ENCODE measurements at places on chromosomes 7 and 10.

- DNase-seq: no peak
Observed at GRCh38 chr7:68964060-68964459, 634.2 kb upstream of the AUTS2 start.

DNA sequence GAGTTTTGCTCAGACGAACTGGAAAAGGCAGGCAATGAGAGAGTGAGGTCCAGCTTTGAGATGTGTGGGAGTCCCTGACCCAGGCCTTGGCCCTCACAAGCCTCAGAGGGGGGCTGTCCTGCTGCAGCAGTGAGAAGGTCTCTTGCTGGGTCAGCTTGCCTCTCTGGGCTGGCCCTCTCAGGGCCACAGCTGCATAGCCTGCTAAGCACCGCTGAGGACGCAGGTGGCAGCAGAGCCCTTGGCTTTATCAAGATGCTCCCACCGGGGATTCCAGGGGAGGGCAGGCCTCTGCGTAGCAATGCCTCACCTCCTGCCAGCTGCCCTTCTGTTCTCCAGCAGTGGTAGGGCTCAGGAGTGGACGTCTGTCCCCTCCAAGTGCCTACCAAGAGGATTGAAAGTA lies 128.7 kb downstream of the COBL start:
- DNase-seq: no peak

GRCh38 chr7:12706900-12707536 lies 19.6 kb downstream of the ARL4A start:
- no peak for DNase-seq

DNA sequence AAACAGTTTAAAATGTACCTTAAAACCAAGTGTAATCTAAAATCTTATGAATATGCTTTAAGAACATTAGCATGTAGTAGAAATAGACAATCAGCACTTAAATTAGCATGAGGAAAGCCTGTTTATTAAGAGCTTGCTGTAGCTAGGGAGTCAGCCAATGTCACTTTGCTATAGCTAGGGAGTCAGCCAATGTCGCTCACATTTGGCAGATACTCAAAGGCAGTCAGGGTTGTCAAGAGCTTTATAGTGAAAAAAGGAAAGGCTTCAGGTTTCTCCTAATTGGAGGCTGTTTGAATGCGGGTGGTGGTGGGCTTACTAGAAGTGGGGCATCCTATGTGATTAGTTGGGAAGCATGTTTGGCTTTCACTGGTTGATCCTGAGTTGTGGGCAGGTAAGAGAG lies 226.2 kb upstream of the DGKB start:
- no peak for DNase-seq

DNA sequence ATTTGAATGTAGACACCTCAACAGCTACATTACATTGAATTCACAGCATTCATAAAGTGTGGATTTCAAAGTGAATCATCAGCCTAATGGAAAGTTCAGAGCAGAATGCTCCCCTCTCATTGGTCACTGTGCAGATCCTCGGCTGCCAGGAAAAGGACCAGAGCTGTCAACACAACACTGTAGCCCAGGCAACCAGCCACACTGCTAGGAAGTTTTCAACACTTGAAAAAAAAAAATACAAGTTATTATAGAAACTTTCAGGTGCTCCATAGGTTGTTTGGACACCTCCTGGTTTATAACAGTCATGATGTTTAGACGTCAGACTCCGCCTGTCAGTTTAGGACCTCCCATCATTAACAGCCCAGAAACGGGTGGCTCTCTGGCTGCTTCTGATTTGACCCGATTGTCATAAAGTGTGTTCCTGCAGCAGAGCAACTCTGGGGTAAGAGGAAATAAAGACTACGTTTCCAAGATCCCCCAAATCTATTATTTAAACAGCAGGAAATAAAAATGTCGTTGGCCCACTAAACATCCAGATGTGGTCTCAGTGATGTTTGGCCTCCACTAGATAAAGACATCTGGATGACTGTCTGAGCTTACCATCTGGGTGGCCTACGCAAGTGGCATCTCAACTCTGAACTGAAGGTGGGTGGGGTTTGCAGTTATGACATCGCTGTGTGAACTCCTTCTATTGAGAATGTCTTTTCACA lies 117.4 kb downstream of the CABCOCO1 start:
- DNase-seq: no peak

DNA sequence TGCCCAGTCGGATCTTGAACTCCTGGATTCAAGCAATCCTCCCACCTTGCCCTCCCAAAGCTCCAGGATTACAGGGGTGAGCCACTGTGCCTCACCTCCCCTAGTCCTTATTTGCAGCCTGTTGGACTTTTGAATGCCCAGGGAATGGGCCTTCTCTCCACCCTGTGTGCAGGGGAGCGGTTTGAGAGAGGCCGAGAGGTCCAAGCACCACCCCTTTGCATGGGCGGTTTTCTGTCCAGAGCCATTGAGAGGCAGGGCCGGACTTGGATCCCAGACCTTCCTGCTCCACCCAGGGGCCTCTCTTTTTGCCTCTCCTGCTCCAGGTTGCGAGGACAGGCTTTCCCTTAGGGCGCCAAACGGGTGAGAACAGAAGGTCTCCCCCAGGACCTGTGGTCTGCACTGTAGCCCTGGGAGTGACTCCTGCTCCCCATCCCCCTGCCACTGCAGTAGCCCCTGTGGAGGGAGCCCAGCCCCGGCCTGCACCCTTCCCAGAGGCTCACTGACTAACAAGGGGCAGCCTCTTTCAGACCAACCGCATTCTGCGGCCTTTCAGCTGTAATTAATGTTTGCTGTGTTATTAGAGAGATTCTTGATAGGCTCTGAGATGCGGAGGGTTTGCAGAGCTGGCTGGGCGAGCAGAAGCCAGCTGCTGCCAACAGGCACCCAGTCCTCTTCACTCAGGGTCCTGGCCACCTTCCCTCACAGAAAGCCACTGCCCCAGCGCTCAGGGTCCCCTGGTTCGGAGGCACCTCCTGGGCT lies 57.9 kb downstream of the ELFN1 start:
- no peak for DNase-seq

DNA sequence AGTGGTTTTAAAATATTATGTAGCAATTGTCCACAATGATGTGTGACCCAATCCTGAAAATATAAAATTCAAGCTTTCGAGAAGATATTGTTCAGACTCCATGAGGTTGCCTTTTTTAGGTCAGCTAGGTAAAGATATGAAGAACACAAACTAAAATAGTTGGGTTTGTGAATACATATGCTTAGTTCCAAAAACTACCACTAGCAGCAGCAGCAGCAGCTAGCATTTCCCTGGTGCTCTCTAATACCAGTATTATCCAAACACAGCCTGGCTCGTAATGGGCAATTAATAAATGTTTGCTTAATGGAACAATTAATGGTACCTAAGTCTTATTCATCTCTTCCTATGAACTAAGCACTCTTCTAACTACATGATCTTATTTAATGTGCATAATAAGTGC lies 362.5 kb downstream of the MALRD1 start:
- no peak for DNase-seq

- DNase-seq: no peak
Observed at GRCh38 chr10:535051-535450, 154.4 kb downstream of the DIP2C start.

DNA sequence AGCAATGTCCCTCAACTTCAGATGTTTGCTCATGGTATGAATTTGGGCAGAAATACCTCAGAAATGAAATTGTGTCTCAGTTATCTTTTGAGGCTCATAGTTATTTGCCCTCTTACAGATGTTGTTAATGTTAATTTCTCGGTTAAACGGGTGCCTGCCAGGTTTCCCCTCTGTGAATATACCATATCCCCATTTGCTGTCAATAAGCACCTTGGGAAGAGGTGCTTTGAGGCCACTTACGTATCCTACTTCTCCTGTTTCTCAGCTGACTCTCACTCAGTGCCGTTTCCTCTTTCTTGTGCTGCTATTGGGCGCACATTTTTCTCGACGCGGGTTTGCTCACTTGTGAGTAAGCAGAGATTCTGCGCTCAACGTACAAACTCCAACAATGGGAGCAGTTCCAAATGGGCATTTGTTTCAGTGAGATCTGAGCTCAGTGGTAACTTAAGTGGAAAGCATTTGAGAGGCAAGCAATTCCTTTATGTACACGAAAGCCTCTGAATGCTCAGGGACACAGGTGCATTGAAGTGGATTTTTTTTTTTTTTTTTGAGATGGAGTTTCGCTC lies 34.8 kb upstream of the JAKMIP3 start:
- no peak for DNase-seq

- DNase-seq: no peak
Observed at GRCh38 chr10:72133517-72133916, 45.2 kb upstream of the SPOCK2 start.

DNA sequence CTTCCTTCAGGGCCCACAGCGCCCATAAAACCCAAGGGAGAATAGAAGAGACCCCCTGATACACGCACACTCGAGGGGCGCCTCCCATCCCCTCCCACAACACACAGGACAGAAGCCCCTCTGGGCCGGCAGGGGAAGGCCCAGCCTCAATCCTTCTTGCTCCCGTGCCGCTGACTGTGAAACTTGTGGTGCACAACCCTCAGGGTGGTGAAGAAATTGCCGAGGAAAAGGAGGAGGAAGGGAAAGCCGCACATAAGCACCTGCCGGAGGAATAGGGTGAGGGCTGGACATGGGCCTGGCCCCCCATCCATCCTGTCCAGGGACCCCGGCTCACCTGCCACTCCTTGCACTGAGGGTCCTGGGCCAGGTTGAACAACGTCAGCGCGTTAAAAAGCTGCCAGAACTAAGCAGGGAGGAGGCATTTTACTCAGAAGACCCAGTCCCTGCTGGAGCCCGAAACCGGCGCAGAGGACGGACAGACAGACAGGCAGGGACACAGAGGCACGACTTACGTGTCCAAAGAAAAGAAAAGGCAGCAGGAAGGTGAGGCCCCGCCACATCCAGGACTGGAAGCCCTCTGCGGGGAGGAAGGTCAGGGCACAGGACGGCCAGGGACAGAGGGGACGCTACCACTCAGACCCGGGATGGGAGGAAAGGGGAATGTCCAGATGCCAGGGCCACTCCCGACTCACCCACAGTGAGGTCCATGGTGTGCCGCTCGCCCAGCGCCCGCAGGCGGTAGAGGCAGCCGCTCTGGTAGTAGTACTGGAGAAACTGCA lies 7.2 kb downstream of the TMEM120A start:
- no peak for DNase-seq

DNA sequence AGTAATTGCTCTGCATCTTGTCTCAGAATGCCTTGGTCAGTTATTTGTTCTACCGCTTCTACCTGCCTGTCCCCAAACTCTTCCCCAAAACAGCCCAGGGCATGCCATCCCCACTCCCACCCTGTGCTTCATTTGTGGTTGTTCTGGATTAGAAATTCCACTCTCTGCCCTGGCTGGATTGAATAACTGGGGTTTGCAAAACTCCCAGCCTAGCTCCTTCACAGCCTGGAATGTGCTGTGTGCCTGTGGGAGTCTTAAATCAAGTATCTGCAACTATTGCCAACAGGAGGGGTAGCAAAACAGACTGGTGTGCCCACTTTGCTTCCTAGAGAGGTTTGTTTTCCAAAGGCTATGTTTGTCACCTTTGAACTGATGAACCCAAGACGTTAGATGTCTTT lies 24.2 kb downstream of the TSPAN15 start:
- DNase-seq: no peak

DNA sequence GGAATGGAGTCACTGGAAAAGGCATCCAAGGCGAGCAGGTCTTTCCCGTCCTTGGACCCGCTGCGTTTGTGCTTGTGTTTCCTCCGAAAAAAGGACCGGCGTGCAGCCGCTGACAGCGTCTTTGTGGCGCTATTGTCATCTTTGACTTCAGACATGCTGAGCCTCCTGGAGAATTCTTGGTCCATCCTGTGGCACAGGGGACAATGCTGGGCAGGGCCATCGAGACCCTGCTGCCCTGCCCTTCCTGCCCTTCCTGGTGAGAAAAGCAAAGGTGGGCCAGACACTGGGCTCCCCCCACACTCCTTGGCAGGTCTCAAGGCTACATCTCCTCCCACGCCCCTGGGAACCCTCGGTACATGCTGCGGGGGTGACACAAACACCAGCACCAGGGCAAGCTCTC lies 120.9 kb downstream of the DLG5 start:
- no peak for DNase-seq

GRCh38 chr7:77813180-77813579 lies 14.6 kb downstream of the PHTF2 start:
- no peak for DNase-seq

DNA sequence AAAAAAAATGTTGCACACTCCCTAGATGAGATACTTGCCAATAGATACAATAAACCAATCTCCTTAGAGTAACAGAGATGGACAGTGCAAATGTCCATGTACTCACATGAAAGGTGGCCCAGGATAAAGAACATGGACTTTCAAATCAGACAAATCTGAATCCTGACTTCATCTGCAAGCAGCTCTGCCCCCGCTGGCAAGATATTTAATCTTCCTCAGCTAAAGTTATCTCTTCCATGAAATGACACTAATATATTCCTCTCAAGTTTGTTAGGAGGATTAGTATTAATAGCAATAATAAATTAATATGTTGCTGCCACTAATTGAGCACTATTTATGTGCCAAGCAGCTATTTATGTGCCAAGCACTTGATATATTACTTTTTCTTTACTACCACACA lies 148.6 kb upstream of the YAE1 start:
- DNase-seq: no peak

DNA sequence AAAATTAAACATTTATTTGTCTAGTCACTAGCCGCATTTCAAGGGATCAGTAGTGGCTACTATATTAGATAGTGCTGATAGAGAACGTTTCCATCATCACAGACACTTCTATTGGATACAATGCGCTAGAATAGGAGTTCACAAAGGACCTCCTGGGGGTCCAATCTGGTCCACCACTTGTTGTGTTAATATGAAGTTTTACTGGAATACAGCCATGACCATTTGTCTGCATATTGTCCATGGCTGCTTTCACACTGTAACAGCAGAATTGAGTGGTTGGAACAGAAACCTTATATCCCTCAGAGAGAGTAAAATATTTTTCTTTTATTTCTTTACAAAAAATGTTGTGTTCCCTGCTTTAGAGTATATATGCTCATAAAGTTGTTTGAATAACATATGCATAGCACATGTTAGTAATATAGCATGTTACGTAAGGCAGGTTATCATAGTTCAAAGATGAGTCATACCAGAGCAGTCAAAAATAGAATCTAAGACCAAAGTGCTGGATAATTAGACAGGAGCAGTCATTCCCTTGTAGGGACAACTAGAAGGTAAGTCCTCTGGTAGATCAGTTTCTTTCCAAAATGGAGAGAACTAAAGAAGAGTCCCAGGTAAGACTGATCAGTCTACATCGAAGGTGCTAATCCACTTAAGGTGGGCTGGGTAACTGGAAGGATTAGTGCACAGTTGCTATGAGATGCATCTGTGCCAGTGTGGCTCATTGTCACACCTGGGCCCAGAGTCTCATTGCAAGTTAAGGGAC lies 14.9 kb downstream of the BZW2 start:
- DNase-seq: no peak

- DNase-seq: no peak
Observed at GRCh38 chr10:125999694-126000093, 103.3 kb downstream of the FANK1 start.

GRCh38 chr10:132616996-132617736 lies 79.6 kb downstream of the INPP5A start:
- no peak for DNase-seq

- DNase-seq: peak; percentile 33
Observed at GRCh38 chr10:12241810-12242529, 46.0 kb downstream of the CDC123 start.

- no peak for DNase-seq
Observed at GRCh38 chr10:85645926-85646711, 720.5 kb downstream of the GRID1 start.
